Activated CD4-positive, alpha-beta T cell treated with anti-CD3 and anti-CD28 coated beads for 1 hour (primary cell): ENCODE measurements at places on chromosomes 5 and 9.

GRCh38 chr5:80607832-80608231 lies 37.8 kb upstream of the ANKRD34B start:
- no peak for DNase-seq

DNA sequence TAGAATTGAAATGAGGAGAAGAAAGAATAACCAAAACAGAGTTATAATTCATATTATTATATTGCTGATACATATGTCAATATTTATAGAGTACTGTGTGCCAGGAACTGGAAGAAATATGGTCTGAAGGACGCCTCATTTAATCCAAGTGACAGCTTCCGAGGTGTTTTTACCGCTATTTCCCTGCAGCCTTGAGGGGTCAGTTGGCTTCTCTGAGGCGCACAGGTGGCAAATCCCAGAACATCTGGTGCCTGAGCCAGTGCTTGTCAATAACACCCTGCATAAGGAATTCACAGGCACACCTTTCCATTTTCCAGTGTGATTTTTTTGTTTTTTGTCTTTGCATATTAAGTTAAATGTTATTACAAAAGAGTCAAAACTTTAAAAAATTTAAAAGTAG lies 43.3 kb upstream of the CTSL start:
- DNase-seq: no peak

DNA sequence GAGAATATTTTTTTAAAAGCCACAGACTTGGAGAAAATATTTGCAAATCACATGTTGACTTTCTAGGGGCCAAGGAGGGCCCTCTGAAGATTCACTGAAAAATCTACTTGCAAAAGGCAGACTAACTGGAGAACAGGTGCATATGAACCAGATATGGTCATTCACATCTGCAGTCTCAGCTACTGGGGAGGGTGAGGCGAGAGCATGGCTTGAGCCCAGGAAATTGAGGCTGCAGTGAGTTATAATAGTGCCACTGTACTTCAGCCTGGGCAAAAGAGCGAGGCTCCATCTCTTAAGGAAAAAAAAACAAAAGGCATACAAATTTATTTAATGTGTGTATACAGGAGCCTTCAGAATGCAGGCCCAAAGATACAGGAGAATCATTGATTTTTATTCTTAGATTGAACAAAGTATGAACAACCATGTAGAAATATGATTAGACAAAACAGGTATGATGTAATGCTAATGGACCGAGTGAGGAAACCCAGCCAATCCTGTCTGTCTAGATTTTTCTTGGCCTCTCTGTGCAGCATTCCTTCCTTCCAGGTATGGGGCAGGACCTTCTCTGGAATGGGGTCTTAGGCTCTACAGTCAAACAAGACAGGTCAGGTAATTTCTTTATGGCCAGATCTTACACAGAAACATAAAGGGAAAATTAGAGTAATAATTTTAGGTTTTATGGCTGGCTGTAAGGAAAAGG lies 15.3 kb upstream of the SLC27A6 start:
- no peak for DNase-seq

- no peak for DNase-seq
Measured at GRCh38 chr9:96461336-96461735, 11.4 kb downstream of the HABP4 start.

- no peak for DNase-seq
Measured at GRCh38 chr9:130768265-130768664, 66.8 kb upstream of the ABL1 start.

DNA sequence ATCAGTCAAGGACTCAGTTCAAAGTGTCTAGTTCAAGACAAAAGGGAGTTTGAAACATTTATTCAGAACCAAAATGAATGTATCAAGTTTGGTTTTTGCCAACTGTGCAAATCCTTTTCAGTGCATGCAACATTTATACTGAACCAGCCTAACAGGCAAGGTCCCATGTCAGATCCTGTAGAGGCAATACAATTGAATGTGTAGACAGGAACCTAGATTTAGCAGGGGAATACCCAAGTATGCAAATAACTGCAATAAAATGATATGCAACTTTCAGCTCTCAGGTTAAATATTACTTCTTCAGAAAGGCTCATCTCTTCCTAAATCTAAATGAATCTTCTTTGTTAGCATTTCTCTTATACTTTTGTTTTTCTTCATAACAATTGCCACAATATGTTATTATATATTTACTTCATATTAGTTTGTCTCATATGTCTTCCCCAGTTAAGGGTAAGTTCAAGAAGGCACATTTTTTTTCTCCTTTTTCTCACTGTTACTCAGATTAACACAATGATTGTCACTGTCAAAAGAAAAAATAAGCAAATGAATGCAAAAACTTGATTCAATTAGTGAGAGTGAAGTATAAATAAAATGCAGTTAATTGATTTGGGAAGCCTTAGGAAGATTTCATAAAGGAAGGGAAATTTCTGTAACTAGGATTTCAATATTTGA lies 163.9 kb upstream of the RASA1 start:
- no peak for DNase-seq

DNA sequence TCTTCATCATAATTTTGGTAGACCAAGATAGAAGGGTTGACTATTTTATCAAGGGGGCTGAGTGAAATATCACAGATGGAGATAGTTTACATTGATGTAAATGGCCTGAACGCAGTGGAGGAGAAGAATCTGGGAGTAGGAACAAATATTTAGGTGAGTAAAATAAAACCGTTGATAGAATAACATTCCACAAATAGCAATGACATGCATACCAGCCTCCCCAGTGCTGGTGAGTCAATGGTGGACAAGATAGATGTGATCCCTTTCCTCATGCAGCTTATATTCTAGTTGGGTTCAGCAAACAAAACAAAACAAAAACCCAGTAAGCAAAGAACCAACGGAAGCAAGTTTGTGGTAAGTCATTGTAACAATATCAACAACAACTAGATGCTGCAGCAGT lies 385.2 kb downstream of the FAM170A start:
- no peak for DNase-seq

- DNase-seq: no peak
Measured at GRCh38 chr5:24831989-24832388, 187.2 kb upstream of the CDH10 start.

- no peak for DNase-seq
Measured at GRCh38 chr5:10556289-10556807, 7.5 kb upstream of the ANKRD33B start.

DNA sequence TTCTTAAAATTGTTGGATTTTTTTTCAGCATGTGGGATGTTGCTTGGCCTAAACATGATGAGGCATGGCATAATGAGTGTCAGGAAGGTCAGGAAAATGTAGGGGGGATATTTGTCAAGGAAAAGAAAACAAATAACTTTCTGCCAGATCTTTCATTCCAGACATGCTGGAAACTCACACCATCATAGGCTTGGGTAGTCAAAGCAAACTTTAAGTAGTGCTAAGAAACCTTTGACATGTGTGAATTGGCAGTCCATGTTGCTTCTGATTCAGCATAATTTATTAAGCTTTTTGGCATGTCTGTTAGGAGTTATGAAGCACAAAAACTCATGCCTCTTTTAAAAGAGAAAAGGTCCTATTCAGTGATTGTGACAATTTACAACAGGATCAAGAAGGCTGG lies 61.3 kb upstream of the MTAP start:
- DNase-seq: no peak

GRCh38 chr5:108911055-108911454 lies 163.4 kb downstream of the FER start:
- no peak for DNase-seq

- no peak for DNase-seq
Measured at GRCh38 chr5:59516161-59516560, 377.4 kb downstream of the PDE4D start.

DNA sequence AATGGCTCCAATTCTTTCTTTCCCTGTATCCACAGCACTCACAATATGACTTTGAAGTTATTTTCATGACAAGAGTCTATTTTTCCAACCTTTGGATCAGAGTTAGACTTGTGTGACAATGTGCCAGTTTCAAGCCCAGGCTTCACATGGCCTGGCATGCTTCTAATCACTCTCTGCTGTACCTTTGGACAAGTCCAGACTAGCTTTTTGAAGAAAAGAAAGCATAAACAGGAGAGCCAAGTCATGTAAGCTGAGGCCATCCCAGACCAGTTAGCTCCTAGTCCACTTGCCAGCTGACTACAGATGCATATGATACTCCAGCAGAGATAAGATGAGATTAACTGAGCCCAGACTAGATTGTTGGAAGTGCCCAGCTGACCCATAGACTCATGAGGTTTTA lies 513.6 kb upstream of the C9orf72 start:
- DNase-seq: no peak

- no peak for DNase-seq
Measured at GRCh38 chr9:89447416-89447815, 50.5 kb downstream of the SEMA4D start.

DNA sequence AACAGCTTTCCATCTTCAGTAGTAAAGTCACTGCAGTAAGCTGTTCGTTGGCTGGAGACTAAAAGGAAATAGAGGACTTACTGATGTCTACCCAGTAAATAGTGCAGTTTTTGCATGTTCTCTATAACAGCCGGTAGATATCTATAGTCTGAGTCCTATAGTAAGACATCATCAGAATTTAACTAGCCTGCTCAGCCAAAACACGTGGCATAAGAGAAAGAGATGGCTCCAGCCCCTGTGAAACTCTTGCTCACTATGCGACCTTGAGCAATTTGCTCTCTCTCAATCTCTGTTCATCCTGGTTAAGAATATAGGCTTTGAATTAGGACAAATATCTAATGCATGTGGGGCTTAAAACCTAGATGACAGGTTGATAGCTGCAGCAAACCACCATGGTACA lies 201.6 kb upstream of the PAPPA start:
- DNase-seq: no peak

DNA sequence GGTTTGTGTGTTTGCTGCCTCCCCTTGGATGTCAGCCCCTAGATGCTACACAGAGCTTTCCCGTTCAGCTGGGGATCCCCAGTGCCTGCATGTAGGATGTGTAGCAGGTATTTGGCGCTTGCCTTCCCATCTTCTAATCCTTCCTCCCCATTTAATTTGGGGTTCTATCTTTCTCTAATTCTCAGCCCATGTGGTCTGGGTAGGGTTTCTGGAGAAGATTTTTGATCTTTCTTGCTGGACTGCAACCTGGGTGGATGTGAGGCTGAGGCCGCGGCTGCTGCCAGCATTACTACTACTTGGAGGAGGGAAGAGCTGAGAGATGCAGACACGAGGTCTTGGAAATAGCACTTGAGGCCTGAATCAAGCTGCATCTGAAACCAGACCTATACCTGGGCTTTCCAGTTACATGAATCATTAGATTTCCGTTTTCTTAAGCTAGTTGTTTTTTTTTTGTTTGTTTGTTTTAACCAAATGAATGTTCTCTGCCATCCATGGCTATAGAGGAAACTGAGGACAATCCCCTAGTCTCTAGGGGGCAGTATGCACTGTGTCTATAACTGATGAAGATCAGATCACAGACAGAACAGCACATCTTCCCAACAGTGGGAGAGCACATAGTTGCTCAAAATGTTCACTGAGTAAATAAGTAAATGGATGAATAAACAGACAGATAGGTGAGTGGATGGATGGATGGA lies 178.6 kb downstream of the FGF18 start:
- no peak for DNase-seq
